Germinal center (tissue), 1 donor: ENCODE measurements at places on chromosomes 11 and 22.

GRCh38 chr11:57566005-57566904 lies 1.2 kb downstream of the UBE2L6 start:
- DNase-seq = peak; percentile 61

GRCh38 chr11:46800177-46800576 lies 45.9 kb downstream of the CKAP5 start:
- DNase-seq = no peak

DNA sequence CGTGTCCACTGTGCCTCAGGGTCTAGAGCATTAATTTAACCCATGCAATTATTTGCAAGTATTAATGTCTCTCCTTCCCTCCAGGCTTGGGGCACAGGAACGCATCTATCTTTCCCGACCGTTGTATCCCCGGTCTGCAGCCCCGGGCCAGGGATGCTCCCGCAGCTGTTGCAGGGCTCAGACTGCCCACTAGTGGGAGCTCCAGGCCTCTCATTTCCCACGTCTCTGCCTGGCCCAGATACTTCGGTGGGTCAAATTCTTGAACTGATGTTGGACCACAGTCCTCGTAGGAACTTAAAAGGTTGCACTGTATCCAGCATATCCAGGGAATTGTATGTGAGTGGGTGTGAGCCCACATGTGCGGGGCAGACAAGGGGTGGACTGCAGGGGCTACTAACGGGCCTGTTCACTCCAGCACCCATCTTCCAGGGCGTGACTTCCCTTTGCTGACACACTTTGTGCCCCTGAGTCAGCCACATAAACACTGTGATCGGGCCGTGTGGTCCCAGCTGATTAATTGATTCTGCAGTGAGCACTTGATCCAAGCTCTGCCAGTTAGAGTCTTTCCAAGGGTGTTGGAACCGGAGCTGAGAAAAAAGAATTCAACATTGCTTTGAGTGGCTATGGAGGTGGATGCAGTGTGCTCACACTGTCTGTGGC lies 451.3 kb downstream of the TBC1D22A start:
- DNase-seq = peak; percentile 67

DNA sequence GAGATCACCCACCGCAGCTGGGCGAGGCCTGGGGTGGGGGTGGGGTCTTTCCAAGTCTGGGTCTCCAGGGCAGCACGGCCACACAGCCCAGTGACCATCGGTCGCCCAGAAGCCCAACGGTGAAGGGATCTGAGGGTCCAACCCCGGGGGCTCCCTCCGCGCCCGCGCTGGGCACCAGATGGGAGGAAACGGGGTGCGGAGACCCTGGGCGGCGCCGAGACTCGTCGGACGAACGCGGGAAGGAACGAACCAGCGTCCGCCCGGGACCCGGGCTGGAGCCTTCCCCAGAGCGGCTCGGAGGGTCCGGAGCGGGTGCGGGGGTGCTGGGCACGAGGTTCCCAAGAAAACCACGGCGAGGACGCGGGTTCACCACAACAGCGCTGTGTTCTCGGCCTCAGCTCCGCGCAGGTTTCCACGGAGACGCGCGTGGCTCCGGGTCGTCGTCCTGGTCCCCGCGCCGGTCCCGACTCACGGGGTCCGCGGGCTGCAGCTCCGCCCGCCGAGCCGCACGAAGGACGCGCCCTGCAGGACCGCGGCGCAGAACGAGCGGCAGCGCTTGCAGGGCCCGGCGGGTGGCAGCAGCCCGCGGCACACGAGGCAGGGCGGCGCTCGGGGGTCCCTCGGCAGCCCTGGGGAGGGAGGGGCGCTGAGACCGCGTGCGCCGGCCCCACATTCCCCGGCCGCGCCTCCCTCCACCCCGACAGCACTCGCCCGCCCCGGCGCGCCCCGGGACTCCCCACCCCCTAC lies 2.3 kb upstream of the IL17REL start:
- DNase-seq = no peak
